ENCODE measurements at places on chromosomes 16 and 17.
A peak's percentile ranks its signal among the peaks of the same experiment; 100 is the strongest.

DNA sequence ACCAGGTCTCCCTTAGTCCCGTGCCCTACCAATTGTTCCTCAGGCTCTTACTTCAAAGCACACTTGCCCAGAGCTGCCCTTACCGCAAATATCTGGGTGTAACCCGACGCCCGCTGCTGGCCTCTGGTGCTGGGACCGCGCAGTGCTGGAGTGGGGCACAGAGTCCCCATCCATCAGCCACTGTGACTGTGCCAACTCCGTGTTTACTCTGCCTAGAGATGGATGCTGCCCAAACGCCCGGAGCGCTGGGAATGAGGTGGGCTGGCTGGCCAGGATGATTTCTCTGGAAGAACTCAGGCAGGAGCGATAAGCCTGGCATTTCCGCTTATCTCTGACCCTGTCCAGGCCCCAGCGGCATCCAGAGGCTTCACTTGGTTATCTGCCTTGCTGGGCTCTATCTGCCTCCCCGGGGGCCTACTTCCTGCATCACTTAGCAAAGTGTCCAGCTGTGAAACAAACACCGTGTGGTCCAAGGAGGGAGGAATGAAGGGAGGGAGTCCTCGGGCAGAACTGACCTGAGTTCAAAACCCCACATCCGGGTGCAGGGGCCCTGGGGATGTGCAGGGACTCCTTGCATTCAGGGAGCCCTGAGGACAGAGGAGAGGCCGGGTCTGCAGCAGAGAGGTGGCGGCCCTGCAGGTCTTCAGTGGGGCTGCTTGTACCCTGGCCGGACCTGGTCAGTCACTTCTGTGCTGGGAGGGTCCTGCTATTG, 9.4 kb upstream of the MYLK3 start:
- no peaks in the 10 kb centered on the region for H3K4me1 ChIP-seq
- H3K36me3 ChIP-seq, result no peaks in the 10 kb centered on the region
- no peaks in the 10 kb centered on the region for H3K27me3 ChIP-seq
- DNase-seq, result no peak

- no peak overlapping the region for H3K27ac ChIP-seq
- H3K36me3 ChIP-seq, result peaks cover 43% of the 10 kb centered on the region
- no peak for DNase-seq
- no peak overlapping the region for H3K4me3 ChIP-seq
Observed at GRCh38 chr17:57975044-57975443, 13.0 kb downstream of the VEZF1 start.

- peak overlapping the region; percentile 27 for H3K27ac ChIP-seq
- no peak for DNase-seq
- H3K4me1 ChIP-seq, result peaks cover 46% of the 10 kb centered on the region
Observed at GRCh38 chr17:82103553-82104451, 5.8 kb upstream of the FASN start.

DNA sequence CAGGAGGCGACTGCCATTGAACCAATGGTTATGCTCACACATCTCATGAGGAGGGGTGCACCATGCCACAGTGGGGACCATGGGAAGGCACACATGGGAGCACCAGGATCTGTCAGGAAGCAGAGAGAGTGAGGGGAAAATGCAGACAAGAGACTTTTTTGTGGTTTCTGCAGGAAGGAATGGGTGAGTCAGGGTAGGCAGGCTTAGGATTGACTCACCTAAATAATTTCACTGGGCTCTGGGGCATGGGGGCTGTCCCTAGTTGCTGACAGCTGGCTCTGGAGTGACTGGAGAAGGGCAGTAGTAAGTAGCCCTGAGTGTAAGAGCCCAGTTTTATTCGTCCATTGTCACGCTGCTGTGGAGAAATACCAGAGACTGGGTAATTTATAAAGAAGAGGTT, 202.4 kb downstream of the AXIN2 start:
- DNase-seq, result peak; percentile 56
- H3K27me3 ChIP-seq, result no peaks in the 10 kb centered on the region
- no peaks in the 10 kb centered on the region for H3K36me3 ChIP-seq
- H3K4me3 ChIP-seq, result no peak overlapping the region
- H3K27ac ChIP-seq, result no peak overlapping the region

GRCh38 chr16:9383281-9383680, 291.8 kb downstream of the HAPSTR1 start:
- no peak for DNase-seq
- H3K27ac ChIP-seq, result no peak overlapping the region
- H3K27me3 ChIP-seq, result peaks cover 12% of the 10 kb centered on the region
- no peaks in the 10 kb centered on the region for H3K36me3 ChIP-seq
- no peak overlapping the region for H3K4me3 ChIP-seq
- H3K4me1 ChIP-seq, result no peaks in the 10 kb centered on the region

DNA sequence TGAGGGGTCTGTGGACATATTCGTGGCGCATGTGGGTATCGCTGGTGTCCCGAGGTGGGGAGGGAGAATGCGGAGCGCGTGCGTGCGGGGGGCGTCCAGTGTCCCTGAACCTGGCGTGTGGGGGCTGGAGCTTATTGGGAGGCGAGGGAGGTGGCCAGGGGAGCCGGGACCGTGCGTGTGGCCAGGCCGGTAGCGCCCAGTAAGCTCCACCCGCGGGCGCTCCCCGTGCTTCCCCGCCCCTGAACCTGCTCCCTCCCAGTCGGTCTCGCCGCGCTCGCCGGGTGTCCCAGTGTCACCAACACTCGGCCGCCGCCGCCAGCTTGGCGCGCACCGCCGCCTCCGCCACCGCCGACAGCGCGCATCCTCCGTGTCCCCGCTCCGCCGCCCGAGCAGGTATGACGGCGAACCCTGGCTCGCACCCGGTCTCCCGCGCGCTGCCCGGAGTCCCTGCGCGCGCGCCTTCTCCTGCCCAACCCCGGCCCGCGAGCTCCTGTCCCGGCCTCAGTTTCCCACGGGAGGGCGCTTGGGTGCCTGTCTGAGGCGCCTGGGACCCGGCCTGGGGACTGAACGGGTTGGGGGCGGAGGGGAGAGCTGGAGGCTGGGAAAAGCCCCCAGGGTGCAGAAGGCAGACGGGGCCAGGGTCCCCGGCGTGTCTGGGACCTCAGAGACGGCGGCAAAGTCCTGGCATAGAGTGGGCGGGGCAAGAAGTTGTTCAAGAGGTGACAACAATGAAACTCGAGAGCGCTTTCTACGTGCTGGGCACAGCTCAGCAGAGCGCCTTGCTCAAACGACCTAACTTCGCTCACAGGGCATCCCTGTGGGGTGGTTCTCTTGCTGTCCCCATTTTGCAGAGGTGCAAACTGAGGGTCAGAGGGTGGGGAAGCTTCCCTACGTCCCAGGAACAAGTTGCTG, at the start of gene SCNN1B:
Gene SCNN1B, plus strand, starts transcription at position 258 of the 912 bp plus-strand sequence. CDS start 46,298 bp downstream, outside the sequence.
- peaks cover 13% of the 10 kb centered on the region for H3K27me3 ChIP-seq
- peak within 1 kb of the TSS; percentile 52 for H3K4me3 ChIP-seq
- H3K4me1 ChIP-seq, result no peaks in the 10 kb centered on the region
- H3K36me3 ChIP-seq, result no peaks in the 10 kb centered on the region
- no peak within 1 kb of the TSS for H3K27ac ChIP-seq

GRCh38 chr17:64024781-64025731, 4.6 kb upstream of the ICAM2 start:
- H3K27ac ChIP-seq, result no peak overlapping the region
- no peak for DNase-seq
- no peaks in the 10 kb centered on the region for H3K36me3 ChIP-seq
- H3K27me3 ChIP-seq, result no peaks in the 10 kb centered on the region
- H3K4me3 ChIP-seq, result peak overlapping the region; percentile 50

- no peak for DNase-seq
- H3K27me3 ChIP-seq, result no peaks in the 10 kb centered on the region
- no peak overlapping the region for H3K4me3 ChIP-seq
- H3K27ac ChIP-seq, result no peak overlapping the region
Observed at GRCh38 chr17:40369923-40370322, 5.4 kb upstream of the GJD3 start.

GRCh38 chr16:70573451-70574121, 50.0 kb downstream of the SF3B3 start:
- no peaks in the 10 kb centered on the region for H3K27me3 ChIP-seq
- H3K4me1 ChIP-seq, result peaks cover 26% of the 10 kb centered on the region
- no peak for DNase-seq
- H3K36me3 ChIP-seq, result peaks cover 59% of the 10 kb centered on the region
- H3K4me3 ChIP-seq, result no peak overlapping the region
- H3K27ac ChIP-seq, result peak overlapping the region; percentile 2

DNA sequence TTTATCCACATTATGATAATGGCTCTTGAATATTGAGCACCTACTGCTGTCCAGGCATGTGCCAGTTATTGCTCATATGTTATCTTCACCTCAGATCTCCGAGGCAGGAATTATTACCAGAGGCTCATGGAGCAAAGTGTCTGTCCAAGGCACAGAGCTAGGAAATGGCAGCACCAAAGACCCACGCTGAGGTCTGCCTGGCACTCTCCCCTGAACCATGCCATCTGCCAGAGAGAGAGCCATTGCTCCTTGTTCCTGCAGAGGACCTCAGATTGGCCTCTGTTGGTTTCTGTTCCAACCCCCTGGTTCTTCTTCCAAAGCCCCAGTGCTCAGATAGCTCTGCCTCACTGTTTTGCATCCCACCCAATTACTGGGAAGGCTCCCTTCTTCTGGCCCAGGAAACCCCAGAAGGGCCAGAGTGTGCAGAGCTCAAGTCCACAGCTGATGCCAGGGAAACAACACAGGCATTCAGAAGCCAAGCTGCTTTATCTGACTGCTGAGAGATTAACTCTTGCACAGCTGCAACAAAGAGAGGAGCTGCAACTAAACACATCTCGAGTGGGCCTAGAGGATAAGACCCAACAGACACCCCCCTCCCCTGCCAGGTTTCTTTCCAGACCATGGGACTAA, 5.9 kb downstream of the ASIC2 start:
- no peak for DNase-seq
- no peak overlapping the region for H3K27ac ChIP-seq
- no peaks in the 10 kb centered on the region for H3K36me3 ChIP-seq
- H3K27me3 ChIP-seq, result no peaks in the 10 kb centered on the region
- no peak overlapping the region for H3K4me3 ChIP-seq
- H3K4me1 ChIP-seq, result no peaks in the 10 kb centered on the region

GRCh38 chr16:15507301-15507958, 73.0 kb downstream of the BMERB1 start:
- H3K4me3 ChIP-seq, result no peak overlapping the region
- no peak for DNase-seq
- H3K27me3 ChIP-seq, result no peaks in the 10 kb centered on the region
- no peaks in the 10 kb centered on the region for H3K36me3 ChIP-seq
- H3K4me1 ChIP-seq, result peaks cover 7% of the 10 kb centered on the region

DNA sequence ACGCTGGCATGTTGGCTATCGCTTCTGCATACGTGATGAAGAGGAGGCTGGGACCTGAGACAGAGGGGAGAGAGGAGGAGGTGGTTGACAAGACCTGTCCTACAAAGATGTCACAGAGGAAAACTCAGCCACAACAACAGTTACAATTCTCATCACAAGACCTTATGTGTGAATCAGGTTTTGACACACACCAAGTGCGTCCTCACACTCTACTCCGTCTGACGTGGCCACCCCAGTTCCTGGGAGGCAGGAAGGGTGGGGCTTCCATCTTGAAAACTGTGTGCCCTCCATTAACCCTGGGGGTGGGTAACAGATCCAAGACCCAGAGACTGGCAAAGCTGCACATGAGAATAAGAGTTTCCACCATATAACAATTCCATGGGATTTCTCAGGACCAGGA, 24.1 kb downstream of the SLC6A4 start:
- no peak for DNase-seq
- H3K4me3 ChIP-seq, result no peak overlapping the region
- H3K27ac ChIP-seq, result no peak overlapping the region

- peaks cover 23% of the 10 kb centered on the region for H3K4me1 ChIP-seq
- no peaks in the 10 kb centered on the region for H3K36me3 ChIP-seq
- peak overlapping the region; percentile 34 for H3K4me3 ChIP-seq
- DNase-seq, result peak; percentile 65
Observed at GRCh38 chr16:27253526-27253930, 15.0 kb downstream of the NSMCE1 start.

DNA sequence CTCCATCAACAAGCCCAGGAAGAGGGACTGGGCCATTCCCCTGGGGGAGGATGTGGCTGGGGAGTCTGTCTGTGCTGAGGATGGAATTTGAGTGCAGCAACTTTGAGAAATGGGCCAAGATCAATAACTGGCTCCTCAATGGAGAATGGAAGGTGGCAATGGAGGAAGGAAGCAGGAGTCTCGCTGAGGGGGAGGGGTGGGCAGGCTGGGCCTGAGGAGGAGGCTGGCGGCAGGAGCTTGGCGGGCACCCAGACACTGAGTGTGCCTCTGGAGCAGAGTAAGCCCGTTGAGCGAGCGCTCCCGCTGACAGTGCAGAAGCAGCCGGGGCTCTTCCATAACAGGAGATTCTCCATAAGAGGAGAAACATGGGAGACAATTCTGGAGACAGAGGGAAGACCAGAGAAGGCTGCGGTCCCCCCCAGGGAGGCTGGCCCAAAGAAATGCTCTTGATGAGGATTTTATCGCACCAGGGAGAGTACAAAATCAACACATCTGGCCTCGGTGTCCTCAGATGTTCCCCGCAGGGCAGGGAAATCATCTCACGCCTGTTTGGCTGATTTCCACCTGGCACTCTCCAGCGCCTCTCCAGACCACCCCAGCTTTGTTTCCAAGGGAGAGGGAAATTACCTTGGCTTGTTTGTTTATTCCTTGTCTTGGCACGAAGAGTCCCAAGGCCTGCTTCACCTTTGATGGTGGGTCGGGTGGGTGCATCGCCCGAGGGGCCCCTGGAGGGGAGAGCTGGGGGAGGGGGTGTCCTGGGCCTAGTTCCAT, 2.8 kb upstream of the MMP15 start:
- no peak for DNase-seq
- peaks cover 38% of the 10 kb centered on the region for H3K4me1 ChIP-seq
- H3K27me3 ChIP-seq, result no peaks in the 10 kb centered on the region
- H3K27ac ChIP-seq, result no peak overlapping the region
- no peak overlapping the region for H3K4me3 ChIP-seq

DNA sequence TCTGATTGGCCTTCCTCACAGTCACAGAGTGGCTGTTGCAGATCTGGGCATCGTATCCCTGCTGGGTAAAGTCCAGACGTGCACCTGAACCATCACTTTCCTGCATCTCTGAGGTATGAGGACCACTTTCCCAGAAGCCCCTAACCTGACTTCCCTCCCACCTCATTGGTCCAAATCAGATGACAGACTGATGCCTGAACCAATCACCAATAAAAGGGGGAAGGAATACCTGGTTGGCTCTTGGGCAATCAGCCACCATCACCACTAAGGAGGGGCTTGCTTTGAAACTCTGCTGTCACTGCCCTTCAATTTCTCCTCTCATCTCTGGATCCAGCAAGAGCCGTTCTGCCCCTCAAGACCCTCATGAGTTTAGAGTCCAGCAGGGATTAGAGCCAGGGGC, 13.6 kb upstream of the WFDC1 start:
- H3K27ac ChIP-seq, result no peak overlapping the region
- H3K4me3 ChIP-seq, result no peak overlapping the region
- peak; percentile 78 for DNase-seq
- H3K36me3 ChIP-seq, result no peaks in the 10 kb centered on the region
- H3K27me3 ChIP-seq, result no peaks in the 10 kb centered on the region
- no peaks in the 10 kb centered on the region for H3K4me1 ChIP-seq

- H3K27me3 ChIP-seq, result no peaks in the 10 kb centered on the region
- H3K36me3 ChIP-seq, result no peaks in the 10 kb centered on the region
- H3K27ac ChIP-seq, result no peak overlapping the region
- H3K4me3 ChIP-seq, result no peak overlapping the region
Observed at GRCh38 chr16:57140931-57141668, 44.7 kb downstream of the PSME3IP1 start.
